Activated T-cell treated with anti-CD3 and anti-CD28 coated beads, Interleukin-2, amount 50 U/mL, for 4 hours (primary cell): ENCODE measurements at places on chromosomes 1 and 21. TPM values are rescaled to one million over a fixed set of nuclear protein-coding genes. Genes with fewer than 3 reads are reported as not detected.

DNA sequence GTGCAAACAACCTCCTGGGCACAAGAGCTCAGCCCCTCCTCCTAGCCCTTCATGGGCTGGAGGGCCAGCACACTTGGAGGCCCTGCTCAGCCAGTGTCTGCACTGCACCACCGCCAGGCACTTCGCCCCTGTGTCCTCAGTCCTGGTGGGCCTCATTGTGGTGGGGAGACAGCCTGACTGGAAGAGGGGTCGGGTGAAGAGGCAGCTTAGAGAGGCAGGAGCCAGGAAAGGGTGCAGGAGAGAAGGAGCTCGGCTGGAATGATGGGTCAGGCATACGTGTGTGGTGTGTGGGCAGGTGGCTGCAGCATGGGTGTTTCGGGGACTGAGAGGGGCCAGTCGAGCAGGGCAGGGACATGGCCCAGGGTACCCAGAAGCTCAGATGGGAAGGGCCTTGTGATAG, 4.1 kb downstream of the WNT3A start:
- no peak for DNase-seq

- DNase-seq: no peak
Observed at GRCh38 chr1:3125078-3125477, 56.1 kb downstream of the PRDM16 start.

DNA sequence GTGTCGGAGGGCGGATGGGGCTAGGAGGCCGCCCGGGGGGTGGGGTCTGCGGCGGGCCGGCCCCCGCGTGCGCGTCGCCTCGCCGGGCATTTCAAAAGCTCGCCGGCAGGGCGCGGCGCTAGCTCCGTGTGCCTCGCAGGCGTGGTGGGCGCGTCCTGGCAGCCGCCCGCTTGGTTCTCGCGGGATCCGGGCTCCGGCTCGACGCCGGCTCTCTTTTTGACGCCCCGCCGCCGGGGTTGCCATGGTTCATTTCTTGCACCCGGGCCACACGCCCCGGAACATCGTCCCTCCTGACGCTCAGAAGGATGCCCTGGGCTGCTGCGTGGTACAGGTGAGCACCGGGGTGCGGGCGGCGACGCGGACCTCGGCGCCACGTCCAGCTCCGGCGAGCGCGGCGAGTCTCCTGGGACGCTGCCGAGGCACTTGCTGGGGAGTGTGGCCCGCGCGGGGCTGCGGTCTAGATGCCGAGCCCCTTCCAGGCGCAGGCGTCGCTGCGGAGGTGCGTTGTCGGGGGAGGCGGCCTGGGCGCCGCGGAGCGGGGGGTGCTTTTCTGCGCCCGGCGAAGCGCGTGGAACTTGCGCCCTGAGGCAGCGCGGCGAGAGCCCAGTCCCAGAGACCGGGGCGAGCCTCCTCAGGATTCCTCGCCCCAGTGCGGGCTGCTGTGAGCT, at the start of gene ZYG11A:
ZYG11A (plus strand) TSS at position 118 of the 668 bp plus-strand sequence; CDS start at position 242, 124 bp downstream.
- peak; percentile 52 for DNase-seq

- no peak for DNase-seq
Observed at GRCh38 chr1:157504646-157505045, 47.7 kb downstream of the FCRL5 start.

SIPA1L2 gene
- total RNA-seq: 6.7 TPM
